ENCODE measurements at places on chromosomes 5 and 9.
A peak's percentile ranks its signal among the peaks of the same experiment; 100 is the strongest.

DNA sequence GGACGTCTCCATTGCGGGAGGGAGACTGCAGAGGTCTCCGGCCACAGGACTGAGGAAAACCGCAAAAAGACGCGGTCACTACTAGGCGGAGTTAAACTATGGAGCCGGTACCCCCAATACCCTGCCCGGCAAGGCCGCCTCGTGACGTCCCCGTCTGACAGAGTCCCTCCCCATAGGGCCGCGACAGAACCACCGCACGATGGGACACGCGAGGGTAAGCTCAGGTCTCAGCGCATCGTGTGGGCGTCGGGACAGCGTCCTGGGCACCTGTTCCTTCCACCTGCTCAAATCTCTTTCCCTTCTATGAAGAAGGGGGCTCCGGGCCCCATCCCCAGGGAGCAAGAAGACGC lies 35.2 kb upstream of the GLDC start:
- DNase-seq, result peak; percentile 61

DNA sequence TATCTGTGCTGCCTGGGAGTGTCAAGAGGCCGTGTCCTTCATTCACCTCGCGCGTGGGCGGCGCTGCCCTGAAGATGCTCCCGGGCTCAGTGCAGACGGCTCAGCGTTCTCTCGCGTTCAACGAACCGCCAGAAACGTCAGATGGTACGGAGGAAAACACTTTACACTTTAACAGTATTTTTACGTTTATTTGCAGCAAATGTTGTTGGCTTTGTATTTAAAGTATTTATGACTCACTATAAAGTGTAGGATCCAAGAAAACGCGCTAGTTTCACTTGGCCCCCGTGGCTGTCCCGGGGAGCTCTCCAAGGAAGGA lies 544 bp upstream of the ERCC6L2 start:
- DNase-seq, result no peak

GRCh38 chr9:127066851-127067136 lies 55.6 kb downstream of the ANGPTL2 start:
- DNase-seq, result peak; percentile 36

GRCh38 chr5:108617467-108618435 lies 129.9 kb upstream of the FER start:
- DNase-seq, result no peak

GRCh38 chr9:107732781-107733522 lies 243.4 kb upstream of the KLF4 start:
- DNase-seq, result no peak

DNA sequence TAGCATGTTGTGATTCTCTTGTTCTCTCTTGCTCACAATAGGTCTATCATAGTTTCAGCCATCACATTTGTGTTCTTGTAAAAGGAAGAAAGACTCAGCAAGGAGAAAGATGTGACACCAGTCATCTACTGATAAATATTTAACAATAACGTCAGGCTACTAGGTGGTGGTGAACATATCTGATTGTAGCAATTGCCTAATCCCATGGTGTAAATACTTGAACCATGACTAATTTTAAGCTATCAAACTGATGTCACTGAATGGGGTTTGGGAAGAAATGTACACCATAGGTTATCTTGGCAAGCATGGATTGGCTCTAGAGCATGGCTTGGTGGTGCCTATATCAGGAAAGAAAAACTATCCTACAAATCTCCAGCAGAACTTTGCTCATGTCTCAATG lies 16.6 kb downstream of the DMRTA1 start:
- no peak for DNase-seq

- no peak for DNase-seq
Observed at GRCh38 chr9:734831-735511, 106.5 kb upstream of the DMRT1 start.

- DNase-seq, result no peak
Observed at GRCh38 chr5:15191012-15191411, 309.0 kb upstream of the FBXL7 start.

- DNase-seq, result no peak
Observed at GRCh38 chr9:37381094-37381741, 41.3 kb upstream of the GRHPR start.

DNA sequence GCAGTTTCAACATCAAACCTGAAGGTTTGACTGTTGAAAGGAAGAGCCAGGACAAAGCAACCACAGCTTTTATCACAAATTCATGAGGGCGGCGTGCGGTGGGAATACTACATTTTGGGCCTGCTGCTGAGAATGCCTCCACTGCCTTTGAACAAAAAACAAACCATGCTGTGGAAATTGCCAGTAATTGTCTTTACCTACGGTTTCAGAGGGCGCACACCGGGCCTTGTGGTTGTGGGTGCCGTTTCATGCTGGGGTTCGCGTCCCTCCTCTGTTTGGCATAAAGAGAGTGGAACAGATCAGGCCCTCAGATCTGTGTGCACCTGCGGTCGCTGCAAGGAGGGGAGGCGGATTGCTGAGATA lies 27.6 kb upstream of the TCF7 start:
- DNase-seq, result no peak

DNA sequence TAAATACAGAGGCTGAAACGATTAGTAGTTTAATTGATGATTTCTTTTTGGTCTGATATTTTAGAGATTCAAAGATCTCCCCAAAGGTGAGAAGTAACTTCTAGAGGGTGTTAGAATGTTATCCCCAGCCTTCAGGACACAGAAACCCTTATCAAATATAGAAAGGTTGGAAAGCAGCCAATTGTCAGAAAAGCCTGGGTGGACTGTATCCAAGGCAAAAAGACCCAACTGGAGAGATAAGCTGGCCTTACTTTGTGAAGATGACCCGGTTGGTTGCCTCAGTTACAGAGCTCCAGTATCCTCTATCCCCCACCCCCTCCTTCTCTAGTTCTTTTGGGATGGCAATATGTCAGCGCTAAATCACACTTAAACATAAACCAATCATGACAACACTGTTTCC lies 75.7 kb downstream of the GCNT4 start:
- DNase-seq, result no peak

- DNase-seq, result no peak
Observed at GRCh38 chr5:1914471-1914870, 31.7 kb upstream of the IRX4 start.

GRCh38 chr9:89171693-89172092 lies 6.9 kb downstream of the SHC3 start:
- DNase-seq, result no peak

GRCh38 chr9:98502311-98502975 lies 206.3 kb downstream of the GABBR2 start:
- DNase-seq, result no peak

- DNase-seq, result no peak
Observed at GRCh38 chr9:108181441-108181840, 674.3 kb downstream of the ACTL7B start.

DNA sequence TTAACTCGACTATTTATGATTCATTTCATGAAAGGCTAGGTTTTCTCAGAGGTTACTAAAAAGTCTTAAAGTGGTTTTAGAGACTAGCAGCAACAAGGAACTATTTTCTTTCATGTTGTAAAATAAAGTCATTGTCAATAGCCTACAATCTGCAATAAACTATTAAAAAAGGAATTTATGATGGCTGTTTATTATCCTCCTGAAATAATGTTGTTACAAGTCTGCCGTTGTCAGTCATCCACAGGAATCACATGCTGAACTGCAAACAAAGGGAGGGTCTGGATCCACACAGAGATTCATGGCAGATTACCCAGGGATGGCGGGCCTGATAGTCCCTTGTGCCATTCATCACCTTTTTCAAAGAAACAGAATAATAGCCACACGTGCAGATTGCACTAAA lies 49.2 kb downstream of the TMEM174 start:
- no peak for DNase-seq
